ENCODE measurements at places on chromosomes 1 and 21.

DNA sequence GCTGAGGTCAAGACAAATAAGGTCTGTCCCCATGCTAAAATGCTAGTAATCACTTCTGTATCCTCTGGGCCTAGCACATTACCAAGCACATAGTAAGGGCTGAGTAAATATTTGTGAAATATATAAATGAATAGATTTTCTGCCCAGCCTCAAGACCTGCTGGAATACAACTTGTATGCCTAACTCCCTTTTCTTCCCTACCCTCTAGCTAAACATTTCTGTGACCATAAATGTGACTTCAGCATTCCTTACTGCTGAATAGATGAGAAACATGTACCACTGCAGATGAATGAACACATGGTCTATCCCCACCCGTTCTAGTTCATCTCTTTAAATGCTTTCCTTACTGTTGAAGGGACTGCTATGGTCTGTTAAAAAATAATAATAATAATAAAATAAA lies 209.0 kb upstream of the HOOK1 start:
- DNase-seq, result no peak

DNA sequence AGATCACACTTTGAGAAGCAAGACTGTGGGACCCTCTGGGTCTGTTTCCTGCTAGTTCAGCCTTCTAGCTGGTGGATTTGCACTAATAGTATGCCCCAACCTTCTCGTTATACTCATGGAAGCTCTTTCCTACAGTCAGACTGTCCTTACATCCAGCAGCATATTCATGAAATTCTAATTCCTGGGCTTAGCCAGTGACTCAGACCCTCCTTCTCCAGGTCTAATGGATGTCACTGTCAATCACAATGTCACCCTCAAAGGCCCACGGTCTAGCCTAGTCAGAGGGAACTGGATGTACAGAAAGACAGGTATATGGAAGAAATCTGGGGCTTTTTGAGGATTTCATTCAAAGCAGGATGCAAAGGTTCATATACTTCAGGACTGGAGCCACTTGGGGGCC lies 72.4 kb downstream of the KCNJ15 start:
- no peak for DNase-seq

DNA sequence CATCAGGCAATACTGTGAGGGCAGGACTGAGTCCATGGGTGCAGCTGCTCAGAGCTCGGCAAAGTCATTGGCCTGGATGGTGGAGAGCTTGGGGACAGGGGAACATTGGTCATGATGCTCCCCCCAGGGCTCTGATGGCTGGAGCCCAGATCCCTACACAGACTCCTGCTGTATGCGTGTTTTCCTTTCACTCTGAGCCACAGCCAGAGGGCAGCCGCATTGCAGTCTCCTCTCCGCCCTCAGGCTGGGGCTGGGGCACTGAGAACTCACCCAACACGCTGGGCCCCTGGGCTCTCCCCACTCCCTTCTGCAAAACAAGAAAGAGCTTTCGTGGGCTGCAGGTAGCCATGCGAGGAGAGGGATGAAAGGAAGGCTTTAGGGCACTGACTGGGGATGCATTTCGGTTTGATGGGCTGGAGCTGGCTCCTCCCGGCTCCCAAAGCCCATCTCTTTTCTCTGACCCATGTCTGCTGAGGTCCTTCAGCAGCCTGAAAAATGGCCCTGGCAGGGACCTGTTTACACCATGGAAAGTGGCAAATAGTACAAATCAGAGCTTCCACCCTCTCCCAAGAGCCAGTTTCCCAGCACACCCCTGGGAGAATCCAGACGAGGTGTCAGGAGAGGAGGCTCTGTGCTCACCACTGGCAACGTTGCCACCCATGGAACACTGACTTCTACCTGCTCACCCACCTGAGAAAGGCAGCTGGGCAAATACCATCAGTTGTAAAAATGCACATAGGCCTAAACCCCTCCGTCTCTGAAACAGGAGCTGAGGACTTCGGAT lies 43.8 kb downstream of the CAPN2 start:
- DNase-seq, result no peak

DNA sequence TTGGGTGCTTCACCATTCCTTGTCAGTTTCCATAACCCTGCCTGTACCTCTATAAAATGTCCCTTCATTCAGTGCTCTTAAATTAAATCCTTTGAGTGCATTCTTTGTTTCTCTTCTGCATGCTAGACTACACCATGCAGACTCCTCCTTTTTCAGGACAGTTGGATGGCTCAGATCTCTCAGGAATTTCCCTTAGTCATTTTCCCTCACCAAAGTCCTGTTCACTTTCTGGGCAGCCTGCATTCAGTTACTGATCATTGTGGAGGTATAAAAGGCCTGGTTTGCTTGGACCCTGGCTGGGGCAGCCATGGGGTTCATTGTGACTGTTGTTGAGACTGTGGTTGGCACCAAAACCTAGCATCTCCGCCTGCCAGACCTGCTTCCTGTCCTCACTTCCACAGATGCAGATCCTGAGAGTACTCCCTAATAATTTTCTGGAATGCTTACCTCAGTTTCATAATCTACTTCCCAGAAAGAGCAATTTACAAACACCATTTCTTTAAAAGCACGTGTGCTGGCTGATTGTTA lies 88.4 kb downstream of the PDE4B start:
- DNase-seq, result no peak

GRCh38 chr1:196148367-196148970 lies 459.8 kb downstream of the KCNT2 start:
- no peak for DNase-seq

DNA sequence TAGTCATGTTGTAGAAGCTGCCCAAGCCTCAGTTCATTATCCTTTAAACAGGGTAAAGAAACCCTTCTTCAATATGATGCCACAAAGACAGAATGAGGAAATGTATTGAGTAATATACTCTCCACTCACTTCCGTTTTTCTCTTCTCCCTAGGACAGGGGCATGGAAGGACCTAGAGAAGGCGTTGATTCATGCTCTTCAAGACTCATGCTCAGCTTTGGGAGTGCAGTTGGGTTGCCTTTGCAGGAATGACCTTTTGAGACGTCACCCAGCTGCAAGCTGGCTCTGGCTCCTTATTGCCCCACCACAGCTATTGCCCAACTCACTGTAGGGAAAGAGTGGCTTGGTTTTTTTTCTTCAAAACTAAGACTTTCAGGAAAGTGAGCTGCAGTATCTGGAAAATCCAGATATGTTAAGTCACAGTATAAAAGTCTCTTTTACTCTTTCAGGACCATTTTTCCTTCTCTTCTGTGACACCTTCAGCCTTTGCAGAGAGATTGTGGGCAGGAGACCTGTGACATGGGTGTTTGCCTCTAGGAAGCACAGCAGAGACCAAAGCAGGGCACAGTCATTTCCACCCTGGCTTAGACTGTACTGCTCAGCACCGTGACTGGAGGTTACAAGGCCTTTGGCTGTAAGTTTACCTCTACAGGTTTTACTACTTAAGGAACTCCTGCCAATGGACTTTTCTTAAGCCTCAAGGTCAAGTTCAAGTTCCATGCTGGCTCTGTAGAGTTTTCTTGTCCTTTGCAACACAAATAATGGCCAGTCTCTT lies 39.5 kb downstream of the XCL2 start:
- no peak for DNase-seq

DNA sequence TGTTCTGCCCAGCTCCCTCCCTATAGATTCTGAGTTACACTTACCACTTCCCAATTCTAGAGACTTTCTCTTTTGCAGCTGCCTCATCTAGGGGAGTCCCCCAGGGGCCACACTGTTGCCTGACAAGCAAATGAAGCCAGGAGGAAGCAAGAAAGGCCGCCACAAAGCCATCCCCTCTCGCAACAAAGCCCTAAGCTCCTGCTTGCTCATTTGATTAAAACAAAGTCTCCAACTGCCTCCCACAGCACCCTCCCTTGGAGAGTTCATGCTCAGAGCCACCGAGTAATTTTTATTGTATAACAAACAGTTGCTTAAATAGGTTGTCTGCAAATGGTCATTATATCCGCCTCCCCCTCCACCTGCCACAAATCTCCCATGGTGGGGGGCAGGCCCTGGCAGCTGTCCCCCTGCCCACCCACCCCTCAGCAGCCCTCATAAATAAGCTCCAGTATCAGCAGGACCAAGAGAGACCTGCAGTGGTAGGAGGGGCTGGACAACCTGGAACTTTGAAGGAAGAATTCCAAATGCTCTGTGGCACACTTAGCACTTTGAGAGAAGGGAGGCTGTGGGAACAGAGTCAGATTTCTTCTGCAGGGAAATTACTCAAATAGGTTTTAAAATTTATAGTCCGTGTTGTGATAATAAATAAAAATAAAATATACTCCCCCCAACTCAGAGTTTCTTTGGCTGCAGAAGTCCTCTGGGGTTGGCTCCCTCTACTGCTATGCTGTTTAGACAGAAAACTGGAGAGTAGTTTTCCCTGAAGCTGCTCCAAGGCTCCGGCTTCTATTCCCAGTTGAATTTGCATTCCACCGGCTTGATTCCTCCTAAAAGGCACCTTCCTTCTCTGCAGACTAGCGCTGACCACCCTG lies 237.5 kb downstream of the TTLL7 start:
- no peak for DNase-seq

DNA sequence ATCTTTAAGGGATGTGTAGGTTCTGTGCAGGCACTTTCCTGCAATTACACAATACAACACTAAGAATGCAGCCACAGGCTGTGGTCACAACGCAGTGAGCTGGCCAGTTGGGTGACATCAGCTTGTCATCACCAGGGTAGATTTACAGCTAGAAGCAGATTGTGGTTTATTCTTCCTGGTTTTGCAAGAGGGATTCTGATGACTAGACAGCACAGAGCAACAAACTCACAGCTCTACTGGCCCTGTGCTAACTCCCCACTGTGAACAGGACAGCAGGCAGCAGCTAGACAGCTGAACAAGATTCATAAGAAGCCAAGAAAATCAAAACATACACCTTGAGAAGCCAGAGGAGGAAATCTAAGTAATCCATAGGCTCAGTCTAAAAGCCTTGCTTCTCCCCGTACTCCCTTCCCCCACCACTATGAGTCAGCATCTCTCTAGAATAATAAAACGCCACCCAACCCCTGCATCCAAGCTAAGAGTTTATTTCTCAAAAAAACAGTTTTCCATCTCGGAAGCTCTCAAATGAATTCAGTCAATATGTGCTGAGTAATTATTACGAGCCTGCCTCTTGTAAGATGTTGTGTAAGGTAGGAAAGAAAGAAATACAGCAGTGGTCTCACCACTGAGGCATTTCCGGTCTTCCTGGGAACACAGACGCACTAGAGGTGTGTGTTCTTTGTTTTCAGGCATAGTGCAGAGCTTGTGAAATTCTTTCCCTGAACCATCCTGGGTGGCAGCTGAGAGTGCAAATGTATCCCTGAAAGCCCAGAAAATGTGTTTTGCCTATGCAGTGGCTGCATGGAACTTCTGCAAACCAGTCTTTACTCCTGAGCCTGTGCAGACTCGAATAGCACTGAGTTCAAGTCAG lies 162.8 kb downstream of the NTPCR start:
- DNase-seq, result no peak

DNA sequence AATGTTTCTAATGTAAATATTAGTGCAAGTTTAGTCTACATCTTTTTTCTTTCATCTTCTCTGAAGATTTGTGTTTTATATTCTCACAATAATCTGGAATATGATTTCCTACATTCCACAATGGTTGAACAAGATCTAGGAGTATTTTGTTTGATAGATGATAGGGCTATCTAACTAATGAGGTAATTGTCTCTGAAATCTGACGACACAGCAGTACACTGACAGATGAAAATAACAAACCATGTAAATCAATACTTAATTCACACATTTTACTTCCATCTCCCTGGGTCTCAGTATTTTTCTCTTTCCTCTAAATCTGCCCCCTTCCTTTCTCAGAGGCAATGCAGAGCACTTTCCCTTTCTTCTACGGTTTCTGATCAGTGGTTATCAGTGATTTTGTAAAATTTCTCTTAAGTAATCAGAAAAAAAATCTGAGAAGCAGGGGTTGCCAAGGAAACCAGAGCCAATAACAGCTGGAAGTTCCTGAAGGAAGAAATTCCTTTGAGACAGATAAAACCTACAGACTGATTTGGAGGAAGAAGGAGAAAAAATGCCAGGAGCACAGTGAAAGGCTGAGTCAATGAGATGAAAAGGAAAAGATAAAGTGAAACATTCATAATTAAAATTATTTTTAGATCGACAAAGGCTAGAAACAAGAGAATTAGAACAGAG lies 7.3 kb upstream of the ANKRD13C start:
- no peak for DNase-seq

DNA sequence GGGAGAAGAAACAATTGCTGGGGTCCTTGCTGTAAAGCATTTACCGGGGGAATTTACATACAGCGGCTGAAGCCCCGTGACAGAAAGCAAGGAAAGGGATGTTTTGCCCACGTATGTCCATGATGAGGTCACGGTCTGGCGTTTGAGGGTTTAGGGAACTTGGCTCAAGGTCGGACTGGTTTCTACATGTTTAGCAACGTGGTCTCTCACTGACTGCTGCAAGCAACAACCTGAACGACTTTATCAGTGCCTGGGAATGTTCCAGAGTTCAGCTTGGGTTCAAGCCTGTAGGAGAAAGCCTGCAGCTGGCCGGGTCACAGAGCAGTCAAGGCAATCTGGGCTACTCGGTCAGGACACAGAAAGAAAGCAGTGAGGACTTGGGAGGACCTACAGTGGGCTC lies 323.3 kb downstream of the AJAP1 start:
- no peak for DNase-seq

- DNase-seq, result no peak
These were observed 10.0 kb downstream of the EXOC8 start for GRCh38 chr1:231327617-231328016.

GRCh38 chr1:202935844-202936243 lies 8.8 kb upstream of the KLHL12 start:
- DNase-seq, result no peak

- DNase-seq, result no peak
These were observed 182.0 kb upstream of the C1orf87 start for GRCh38 chr1:60255565-60255964.

DNA sequence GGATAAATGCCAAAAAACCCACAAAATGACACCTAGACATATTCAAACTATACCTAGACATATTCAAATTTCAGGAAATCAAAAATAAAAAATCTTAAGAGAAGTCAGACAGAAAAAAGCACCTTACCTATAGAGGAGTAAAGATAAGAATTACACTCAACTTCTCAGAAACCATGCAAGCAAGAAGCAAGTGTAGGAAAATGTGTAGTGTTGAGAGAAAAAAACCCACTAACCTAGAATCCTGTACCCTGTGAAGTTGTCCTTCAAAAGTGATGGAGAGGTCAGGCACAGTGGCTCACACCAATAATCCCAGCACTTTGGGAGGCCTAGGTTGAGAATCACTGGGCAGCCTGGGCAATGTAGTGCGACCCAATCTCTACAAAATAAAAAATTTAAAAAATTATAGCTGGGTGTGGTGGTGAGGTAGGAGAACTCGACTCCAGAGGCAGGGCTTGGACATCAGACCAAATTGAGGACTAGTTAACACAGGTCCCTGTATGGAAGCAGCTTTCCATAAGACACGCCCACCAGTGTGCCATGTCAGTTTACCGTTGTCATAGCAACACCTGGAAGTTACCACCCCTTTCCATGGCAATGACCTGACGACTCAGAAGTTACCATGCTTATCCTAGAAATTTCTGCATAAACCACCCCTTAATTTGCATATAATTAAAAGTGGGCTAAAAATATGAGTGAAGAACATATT lies 20.7 kb downstream of the PDIK1L start:
- no peak for DNase-seq

GRCh38 chr1:207831517-207832327 lies 79.2 kb downstream of the CD34 start:
- peak; percentile 75 for DNase-seq

GRCh38 chr1:178344513-178345091 lies 152.2 kb downstream of the CLEC20A start:
- no peak for DNase-seq

All from CD4-positive, alpha-beta memory T cell (primary cell).